ENCODE measurements at places on chromosomes 16 and 17. TPM values are rescaled to one million over a fixed set of nuclear protein-coding genes. Genes with fewer than 3 reads are reported as not detected.

The SLC39A11 gene
- total RNA-seq = 71.6 TPM

The C1QTNF8 gene
- not detected for total RNA-seq

The MRM1 gene
- 12.8 TPM for total RNA-seq

The MGAT5B gene
- total RNA-seq = 0.17 TPM

The TBC1D3B gene
- 12.9 TPM for total RNA-seq

The EPN3 gene
- 16.2 TPM for total RNA-seq

The MT1A gene
- 9.7 TPM for total RNA-seq

The GAS2L2 gene
- not detected for total RNA-seq

The ITGAD gene
- 0.41 TPM for total RNA-seq

Measured in mucosa of descending colon (tissue), 3 donors.